Mesothelial cell of epicardium (in vitro differentiated cells): ENCODE measurements at places on chromosomes 12 and 14.
A peak's percentile ranks its signal among the peaks of the same experiment; 100 is the strongest.

DNA sequence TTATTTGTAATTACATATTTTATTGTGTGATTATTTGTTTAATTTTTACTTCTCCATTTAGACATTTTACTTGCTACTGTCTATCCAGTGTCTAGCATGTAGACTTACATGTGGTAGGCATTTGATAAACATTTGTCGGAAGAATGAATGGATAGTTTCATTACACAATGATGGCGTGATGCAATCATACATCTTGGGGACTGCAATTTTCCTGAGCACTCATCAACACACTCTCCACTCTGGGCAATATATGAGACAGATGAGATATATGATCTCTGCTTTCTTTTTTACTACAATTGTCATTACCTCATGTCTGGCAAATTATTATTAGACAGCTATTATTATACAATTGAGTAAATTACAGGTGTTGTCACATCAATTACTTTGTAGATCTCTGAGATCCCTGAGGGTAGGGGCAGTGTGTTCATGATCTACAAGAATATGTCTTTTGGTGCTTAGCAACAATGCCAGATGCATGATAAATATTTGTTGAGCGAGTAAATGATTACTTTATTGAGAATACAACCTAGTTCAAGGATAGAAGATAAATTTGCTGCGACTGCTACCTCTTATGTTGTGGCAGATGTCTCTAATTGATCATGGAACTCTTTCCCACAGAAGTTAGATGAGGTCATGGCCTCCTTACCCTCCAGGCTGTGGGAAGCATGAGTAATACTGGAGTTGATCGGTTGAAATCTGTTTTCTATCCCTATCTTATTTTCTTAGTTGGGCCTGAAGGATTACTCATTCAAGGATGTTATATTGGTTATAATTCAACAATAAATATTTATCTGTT is 416.0 kb downstream of the LRIG3 start:
- no peak for DNase-seq

DNA sequence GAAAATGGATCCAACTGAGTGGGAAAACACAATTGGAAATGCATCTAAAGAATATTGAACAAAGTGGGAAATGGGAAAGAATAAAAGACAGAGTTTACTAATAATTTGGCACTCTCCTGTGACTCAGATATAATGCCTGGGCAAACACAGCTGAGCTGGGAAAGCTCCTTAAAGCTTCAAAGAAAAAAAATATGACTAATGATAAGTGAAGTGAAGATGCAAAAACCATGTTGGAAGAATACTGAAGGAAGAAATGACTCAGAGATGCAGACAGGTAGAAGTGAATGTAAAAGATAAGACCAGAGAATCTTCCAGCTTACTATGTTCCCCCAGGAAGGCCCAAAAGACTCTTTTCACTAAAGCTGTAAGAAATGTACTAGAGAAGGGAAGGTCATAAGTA is 62.4 kb upstream of the FOXG1 start:
- no peak for DNase-seq

DNA sequence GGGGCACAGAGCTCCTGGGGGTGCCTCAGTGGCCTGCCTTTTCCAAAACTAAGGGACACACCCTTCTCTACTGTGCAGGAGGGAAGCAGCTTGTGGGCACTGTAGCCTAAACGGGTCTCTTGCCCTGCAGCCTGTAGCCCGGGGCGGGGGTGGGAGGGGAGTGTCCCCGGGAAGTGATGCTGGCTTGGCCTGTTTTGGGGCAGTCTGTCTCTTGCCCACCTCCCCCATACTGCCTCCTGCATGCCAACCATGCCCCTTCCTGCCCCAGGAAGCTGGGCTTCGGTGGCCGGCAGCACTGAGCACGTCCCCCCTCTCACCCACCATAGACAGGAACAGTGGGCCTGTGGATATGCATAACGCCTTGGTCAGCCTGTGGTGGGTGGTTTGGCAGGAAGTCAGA is 43.4 kb downstream of the PRIMA1 start:
- no peak for DNase-seq

- DNase-seq: no peak
These were observed 90.0 kb downstream of the SLC25A21 start for GRCh38 chr14:37082449-37082848.

DNA sequence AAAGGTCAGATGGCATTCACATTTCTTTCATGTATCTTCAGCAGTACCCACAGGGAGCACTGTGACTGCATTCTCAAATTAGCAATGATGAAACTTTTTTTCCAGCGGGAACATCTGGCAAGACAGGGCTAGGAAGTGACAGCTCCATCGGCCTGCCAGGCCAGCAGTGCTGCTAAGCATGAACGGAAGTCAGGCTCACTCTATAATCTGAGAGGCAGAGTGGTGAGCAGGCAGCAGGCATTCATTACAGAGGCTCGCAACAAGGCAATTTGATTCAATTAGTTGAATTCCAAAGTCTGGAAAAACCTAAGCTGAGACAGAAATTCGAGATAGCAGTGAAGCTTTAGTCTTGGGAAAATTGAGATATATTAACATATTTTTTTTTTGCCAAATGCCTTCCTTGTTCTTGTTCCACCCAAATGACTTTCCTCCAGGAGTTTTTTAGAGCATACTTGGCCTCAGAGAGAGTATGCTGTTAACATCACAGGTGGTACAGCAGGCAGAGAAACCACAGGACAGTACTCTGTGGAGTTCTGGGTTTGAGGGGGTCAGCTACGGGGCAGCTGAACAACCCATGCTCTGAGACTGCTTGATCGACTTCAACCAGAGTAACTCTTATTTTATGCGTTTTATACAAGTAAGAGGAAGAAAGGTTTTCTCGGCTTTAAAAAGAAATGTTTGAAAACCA is 414.9 kb downstream of the APAF1 start:
- DNase-seq: peak; percentile 22

GRCh38 chr12:121596526-121596925 is 15.7 kb upstream of the KDM2B start:
- DNase-seq: no peak

DNA sequence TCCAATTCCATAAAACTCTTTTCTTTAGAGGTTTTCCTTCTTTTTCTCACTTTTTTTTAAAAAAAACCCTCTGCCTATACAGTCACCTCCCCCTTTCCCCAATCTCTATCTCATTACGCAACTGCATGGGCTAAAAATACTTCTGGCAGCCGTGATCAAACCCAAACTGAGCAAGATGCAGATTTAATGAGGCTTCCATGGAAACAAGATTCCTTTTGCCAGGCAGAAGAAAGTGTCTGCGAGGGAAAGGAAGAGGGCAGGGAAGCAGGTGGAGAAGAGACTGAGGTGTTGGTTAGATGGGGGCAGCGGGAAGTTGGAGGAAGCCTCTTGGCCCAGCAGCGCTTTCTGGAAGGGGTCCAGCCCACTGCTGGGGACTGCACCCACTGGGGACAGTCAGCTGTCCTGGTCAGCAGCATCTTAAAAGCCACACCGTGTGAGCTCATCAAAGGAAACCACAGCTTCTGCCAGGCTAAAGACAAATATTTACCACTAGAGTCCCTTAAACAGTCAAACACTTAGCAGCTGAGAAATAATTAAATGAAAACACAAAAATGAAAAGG is 90.4 kb downstream of the SLC8A3 start:
- DNase-seq: no peak

- no peak for DNase-seq
These were observed 9.3 kb upstream of the CDK2AP1 start for GRCh38 chr12:123280971-123281370.

GRCh38 chr14:50733494-50733893 is 65.4 kb upstream of the SAV1 start:
- no peak for DNase-seq

- no peak for DNase-seq
These were observed 74.6 kb downstream of the NINJ2 start for GRCh38 chr12:588646-589045.

DNA sequence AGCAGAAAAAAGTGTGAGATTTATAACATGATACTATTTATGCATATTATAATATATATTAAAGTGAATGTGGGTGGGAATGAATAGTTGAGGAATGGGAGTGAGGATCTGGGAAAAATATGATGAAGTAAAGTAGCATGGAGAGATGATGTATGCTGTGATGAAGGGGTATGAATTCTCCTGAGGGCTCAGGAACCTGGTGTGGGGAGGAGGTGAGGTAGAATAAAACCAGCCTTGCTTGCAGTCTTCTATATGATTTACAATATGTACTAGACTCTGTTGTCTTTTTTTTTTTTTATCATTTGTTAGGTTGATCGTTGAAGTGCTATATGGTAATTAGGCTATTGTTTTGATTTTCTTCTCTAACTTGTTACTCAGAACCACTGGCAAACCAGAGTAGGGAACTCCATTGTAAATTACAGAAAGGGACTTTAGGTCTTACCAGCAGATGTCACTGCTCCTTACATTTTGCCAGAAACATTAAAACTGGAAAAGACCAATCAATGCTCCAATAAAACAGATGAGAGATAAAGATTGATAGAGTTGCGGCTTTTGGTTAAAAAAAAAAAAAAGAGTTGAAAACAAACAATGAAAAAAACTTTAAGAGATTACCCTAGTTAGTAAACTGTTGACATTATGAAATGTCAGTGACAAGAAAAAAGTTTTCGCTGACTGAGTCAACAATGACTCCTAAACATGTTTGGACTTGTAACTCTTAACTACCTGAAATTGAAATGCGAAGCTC is 39.9 kb downstream of the ATL1 start:
- no peak for DNase-seq

DNA sequence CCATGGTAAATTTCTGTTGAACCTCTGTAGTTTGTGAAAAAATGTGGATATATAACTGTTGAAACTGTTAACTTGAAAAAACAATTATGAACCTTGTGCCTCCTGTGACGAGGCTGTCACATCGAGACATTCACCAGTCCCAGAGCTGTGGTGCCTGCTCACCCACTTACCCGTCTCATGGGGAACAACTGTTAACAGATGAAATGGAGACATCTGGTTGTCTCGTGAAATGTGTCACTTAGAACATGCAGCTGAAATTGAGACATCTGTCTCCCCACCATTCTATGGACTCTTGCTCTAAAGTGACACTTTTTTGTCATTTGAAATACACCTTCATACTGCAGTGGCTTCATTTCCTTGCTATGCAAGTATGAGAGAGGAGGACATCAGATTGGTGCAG is 240.6 kb downstream of the GXYLT1 start:
- DNase-seq: no peak

DNA sequence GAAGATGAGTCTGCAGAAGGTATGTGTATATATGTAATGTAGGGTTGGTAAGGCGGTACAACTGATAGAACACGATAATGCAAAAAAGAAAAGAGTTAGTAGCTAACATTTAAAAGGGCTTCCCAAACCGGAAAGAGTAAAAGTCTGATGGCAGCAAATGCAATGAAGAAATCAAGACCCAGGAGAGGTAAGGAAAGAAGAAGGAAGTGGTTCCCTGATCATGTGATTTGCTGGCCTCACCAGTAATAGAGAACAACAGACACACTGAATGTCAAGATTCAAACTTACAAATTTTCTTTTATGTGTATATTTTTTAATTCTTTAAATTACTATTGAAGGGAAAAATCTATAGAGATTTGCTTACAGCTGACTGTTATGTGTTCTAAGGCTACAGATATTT is 18.4 kb downstream of the ZFC3H1 start:
- no peak for DNase-seq

GRCh38 chr12:106067606-106068205 is 71.0 kb downstream of the NUAK1 start:
- DNase-seq: no peak

- DNase-seq: no peak
These were observed 34.3 kb upstream of the METAP2 start for GRCh38 chr12:95439461-95440230.

DNA sequence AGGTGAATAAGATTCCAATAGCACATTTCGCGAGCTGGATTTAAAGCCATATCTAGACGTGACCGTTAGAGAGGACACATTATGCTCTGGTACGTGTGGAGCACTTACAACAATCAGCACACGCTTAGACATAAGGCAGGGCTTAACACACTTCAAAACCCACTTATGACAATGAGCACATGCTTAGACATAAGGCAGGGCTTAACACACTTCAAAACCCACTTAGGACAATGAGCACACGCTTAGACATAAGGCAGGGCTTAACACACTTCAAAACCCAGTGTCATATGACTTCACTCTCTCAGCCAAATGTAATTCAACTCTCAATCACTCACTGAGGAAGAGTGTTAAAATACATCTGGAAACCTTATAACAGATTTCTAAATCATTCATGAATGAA is 11.2 kb upstream of the PLD4 start:
- DNase-seq: no peak

DNA sequence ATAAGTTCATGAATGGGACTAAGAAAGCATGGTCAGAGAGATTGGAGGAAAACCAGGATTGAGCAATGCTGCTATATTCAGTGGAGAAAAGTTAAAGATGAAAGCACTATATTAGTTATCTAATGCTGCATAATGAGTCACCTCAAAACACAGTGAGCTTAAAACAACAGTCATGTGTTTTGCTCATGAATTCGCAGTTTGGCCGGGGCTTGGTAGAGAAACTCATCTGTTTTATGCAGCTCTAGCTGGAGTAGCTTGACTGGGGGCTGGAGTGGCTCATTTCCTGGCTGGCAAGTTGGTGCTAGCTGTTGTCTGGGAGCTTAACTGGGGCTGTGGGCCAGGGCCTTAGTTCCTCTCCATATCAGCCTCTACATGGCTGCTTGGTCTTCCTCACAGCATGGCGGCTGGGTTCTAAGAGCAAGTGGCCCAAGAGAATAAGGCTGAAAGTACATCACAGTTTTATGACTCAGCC is 90.1 kb downstream of the ADCK1 start:
- DNase-seq: no peak

DNA sequence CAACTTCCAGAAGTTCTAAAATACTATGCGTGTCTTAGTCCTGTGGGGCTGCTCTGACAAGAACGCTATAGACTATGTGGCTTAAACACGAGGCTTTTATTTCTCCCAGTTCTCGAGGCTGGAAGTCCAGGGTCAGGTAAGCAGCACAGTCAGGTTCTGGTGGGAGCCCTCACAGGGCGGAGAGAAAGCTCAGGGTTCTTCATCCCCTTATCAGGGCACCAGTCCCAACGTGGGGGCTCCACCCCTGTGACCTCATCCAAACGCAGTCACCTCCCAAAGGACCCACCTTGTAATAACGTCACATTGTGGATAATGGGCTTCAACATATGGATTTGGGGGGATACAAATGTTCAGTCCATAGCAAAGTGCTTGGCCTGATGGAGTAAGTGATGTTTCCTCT is 37.1 kb upstream of the TC2N start:
- DNase-seq: no peak
